ENCODE measurements at places on chromosomes 6 and 20.
A peak's percentile ranks its signal among the peaks of the same experiment; 100 is the strongest.

GRCh38 chr6:71383476-71383875 lies 94.9 kb downstream of the OGFRL1 start:
- no peak for DNase-seq

DNA sequence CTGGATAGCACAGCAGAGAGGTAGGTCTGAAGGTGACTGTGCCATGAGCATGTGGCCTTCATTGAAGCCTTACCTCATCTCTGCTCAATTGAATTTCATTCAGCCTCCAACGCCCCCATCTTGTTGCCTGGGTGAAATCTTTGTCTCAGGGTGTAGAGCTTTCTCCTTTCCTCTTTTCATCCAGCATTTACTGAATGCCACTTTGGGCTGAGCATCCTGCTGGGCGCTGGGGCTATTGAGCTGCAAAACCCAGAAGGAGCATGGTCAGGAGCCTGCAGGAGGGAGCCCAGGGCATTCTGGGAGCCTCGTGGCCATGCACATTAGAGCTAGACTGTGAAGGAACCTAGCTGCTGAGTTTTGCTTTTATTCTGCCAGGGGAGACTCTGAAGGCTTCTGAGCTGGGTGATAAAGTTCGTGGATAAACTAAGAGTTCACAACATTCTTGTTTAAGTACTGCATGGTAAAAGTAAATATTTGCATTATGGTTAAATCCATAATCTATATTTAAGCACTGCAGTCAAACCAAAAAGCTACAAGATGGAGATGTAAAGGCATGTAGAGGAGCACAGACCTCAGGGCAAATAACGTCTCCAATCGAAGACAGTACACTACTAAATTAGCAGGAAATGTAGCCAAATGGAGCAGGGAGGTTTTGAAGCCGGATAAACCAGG lies 13.2 kb upstream of the ASXL1 start:
- DNase-seq = no peak

DNA sequence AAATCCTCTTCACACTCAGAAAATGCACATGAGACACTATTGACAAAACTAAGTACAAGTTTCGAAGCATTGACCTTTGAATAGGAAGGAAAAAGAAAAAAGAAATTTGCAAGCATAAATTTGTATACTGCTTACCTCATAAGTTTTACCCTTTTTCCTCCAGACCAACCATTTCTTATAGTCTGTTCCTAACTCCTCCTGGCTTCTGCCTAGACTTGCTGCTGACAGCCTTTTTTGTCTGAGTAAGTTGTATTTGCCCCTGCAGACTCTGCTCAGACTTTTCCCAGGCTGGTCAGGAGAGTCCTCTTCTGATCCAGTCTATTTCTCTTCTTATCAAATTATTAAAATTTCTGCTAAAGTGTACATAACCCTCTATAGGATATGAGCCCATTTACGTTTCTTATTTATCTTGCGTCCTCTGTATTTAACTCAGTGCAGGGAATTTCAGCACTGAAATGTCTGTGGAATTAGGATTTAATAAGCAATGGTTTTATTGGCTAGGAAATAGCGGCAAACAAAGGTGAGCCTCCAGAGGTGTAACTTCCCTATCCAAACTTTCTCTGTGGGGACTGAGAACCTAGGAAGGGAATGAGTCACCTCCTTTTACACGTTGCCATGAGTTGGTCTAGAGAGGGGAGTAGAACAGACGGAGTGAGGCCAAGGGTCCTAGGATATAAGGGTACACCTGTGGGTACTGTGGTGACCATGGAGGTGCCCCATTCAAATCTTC lies 207.1 kb upstream of the MARCKS start:
- no peak for DNase-seq

DNA sequence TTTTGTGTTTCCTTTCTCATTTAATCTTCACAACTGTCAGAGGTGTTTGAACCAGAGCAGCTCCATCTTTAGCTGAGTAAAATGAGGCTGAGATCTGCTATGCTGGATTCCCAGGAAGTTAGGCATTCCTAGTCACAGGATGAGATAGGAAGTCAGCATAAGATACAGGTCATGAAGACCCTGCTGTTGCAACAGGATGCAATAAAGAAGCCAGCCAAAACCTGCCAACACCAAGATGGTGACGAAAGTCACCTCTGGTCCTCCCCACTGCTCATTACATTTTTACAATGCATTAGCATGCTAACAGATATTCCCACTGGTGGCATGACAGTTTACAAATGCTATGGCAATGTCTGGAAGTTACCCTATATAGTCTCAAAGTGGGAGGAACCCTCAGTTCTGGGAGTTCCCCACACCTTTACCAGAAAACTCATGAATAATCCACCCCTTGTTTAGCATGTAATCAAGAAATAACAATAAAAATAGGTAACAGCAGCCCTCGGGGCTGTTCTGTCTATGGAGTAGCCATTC lies 262.2 kb upstream of the FERMT1 start:
- DNase-seq = no peak

GRCh38 chr20:37381621-37382471 lies 35.9 kb downstream of the SRC start:
- DNase-seq = no peak

- peak; percentile 28 for DNase-seq
Observed at GRCh38 chr20:53578492-53579222, 15.0 kb downstream of the ZNF217 start.

GRCh38 chr6:91337967-91338366 lies 751.1 kb upstream of the MAP3K7 start:
- DNase-seq = no peak

DNA sequence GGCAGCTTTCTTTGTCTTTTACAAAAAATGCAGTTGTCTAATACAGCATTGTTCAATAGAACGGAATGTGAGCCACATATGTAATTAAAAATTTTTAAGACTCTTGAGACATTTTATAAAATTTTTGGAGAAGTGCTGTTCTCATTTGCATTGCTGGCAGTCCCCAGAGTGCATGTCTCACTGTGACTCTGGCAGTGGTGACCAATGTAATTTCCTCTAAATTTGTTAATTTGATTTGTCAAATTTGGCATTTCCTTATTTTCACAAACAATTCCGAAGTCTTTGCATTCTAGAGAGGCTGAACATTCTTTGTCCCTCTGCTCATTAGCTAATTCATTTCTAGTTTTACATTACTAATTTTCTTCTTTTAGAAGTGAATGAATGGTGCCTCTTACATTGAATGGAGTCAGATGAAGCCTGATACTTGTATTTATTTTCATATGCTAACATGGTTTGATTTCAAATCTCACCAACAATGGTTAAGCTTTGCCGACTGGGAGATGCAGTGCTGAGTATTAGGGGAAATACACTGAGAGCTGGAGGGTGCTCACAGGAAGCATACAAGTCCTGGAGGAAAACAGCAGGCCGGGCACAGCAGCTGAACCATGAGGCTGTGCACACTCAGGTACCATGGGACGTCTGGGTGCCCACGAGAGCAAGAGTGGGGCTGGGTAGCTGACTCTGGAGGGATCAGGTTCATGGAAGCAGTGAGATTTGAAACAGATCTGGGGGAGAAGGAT lies 68.5 kb upstream of the ARMC2 start:
- DNase-seq = no peak

DNA sequence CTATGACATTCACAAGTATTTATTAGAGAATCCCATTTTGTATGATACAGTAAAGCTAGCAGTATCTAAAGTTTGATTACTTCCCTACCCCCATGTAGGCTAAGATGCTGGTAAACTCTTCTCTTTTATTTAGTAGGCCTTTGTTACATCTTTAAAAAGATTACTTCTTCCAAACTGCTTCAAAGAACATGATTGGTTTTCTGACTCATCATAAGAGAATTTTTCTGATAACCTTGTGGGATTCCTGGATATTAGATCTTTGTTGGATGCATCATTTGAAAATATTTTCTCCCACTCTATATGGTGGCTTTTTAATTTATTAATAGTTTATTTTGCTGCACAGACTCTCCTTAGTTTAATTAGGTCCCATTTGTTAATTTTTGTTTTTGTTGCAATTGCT lies 898.3 kb upstream of the ADGRB3 start:
- no peak for DNase-seq

GRCh38 chr20:51360451-51361201 lies 181.9 kb downstream of the NFATC2 start:
- DNase-seq = no peak

All from activated naive CD4-positive, alpha-beta T cell treated with Interleukin-2 at 50 U/mL for 16 hours (primary cell).